Calu3 (cell line): ENCODE measurements at places on chromosomes 12 and 14.

DNA sequence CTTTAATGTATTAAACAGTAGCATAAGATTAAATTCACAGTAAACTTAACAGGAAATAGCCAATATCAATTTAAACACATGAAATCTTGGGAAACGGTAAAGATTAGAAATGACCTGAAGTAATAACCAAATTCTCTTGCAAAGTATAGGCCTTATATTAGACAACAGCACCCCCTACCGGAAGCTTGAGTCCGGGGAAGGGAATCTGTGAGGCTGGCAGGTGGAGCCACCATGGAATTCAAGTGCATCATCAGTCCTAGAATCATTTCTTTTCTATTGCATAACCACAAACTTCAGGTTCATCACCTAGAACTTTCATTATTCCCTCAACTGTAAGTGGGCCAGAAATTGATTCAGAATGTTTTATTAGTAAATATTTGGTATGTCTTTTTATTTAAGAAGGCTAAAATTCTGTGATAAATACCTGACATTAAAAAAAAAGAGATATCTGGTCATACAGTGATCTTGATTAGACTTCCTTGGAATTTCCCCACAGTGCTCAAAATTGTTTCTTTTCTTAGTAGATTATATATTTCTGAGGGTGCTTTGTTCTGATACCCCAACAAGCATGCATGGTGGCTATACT, 48.6 kb downstream of the AP5M1 start:
- peak; percentile 86 for DNase-seq

DNA sequence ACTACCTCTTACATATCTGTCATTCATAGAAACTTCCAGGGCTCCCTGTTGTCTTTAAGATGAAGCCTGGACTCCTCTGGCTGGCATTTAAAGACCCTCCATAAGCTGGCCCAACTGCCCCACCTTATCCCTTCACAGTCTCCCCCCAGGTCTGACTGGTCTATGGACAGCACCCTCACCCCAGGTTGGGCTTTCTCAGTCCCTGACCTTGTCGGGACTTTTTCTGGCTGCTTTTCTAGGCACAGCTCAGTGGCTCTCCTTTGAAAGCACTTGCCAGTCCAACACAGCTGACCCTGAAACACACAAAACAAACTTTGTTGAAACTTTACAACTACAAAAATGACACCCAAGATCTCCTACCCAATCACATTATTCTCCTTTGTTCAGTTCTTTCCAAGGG, 13.9 kb upstream of the MYH7 start:
- DNase-seq, result no peak

- no peak for DNase-seq
Observed at GRCh38 chr14:95886366-95887056, 9.9 kb downstream of the TUNAR start.

GRCh38 chr12:59904874-59905521, 309.2 kb downstream of the SLC16A7 start:
- DNase-seq, result no peak

- DNase-seq, result no peak
Observed at GRCh38 chr12:92398565-92399309, 253.1 kb upstream of the BTG1 start.

GRCh38 chr12:2283916-2284315, 231.1 kb downstream of the CACNA1C start:
- no peak for DNase-seq

DNA sequence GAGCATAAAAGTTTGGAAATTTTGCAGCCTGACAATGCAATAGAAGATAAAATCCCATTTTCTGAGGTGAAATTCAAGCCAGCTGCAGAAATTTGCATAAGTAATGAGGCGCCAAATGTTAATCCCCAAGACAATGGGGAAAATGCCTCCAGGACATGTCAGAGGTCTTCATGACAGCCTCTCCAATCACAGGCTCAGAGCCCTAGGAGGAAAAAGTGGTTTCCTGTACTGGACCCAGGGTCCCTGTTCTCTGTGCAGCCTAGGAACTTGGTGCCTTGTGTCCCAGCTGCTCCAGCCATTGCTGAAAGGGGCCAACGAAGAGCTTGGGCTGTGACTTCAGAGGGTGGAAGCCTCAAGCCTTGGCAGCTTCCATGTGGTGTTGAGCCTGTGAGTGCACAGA, 1218.1 kb downstream of the GALC start:
- no peak for DNase-seq

GRCh38 chr12:42162193-42162592, 17.5 kb upstream of the GXYLT1 start:
- no peak for DNase-seq

- DNase-seq, result no peak
Observed at GRCh38 chr14:104933746-104934733, 9.4 kb downstream of the PLD4 start.

DNA sequence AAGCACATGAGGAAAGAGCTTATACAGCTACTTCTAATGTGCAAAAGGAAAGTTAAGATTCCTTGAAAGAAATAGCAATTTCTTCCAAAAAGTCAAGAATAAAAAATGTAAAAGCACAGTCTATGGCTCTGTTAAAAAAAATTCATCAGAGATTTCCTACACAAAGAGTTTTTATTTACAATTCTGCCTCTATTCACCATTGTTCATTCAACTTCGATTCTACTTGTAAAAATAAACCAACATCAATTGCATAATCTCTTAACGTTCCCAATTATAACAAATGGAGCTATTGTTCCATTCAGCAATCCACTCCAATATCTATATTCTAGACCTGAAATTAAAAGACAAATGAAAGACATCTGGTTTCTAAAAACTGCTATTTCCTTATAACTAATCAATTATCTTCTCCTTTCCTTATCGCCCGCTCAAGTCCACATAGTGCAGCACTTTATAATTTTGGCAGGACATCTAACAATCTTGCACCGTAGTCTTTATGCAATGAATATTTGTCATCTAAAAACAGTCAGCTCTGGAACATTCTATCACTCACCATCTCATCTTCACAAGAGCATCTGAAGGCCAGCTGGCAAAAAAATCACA, 6.2 kb downstream of the EIF2S3B start:
- DNase-seq, result no peak

- DNase-seq, result peak; percentile 11
Observed at GRCh38 chr14:99821519-99822508, 28.6 kb downstream of the EML1 start.

GRCh38 chr14:88630565-88630964, 67.7 kb downstream of the ZC3H14 start:
- no peak for DNase-seq

GRCh38 chr12:110105986-110106385, 18.2 kb upstream of the IFT81 start:
- no peak for DNase-seq

GRCh38 chr12:115964626-115965025, 312.9 kb downstream of the MED13L start:
- DNase-seq, result no peak

DNA sequence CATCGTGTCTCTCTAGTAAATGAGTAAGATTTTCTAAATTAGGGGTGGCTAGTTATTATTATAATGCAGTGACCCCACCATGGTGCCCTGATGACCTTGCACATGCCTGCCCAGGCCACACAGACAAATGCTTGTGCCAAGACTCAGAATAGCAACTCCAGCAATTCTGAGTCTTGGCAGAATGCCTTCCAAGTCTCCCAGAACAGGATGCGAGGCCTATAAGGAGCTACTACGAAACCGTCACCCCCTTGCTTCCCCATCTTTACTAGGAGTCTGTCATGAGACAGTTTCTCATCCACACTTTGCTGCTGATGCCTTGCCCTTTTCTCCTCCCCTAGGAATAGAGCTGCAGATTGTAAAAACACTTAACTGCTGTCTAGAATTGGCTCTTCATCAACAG, 559.9 kb downstream of the TRHDE start:
- no peak for DNase-seq
